Stimulated activated CD8-positive, alpha-beta memory T cell treated with anti-CD3 and anti-CD28 coated beads, Interleukin-15, amount 100 ng/mL, for 48 hours (primary cell): ENCODE measurements at places on chromosomes 16 and 17.

DNA sequence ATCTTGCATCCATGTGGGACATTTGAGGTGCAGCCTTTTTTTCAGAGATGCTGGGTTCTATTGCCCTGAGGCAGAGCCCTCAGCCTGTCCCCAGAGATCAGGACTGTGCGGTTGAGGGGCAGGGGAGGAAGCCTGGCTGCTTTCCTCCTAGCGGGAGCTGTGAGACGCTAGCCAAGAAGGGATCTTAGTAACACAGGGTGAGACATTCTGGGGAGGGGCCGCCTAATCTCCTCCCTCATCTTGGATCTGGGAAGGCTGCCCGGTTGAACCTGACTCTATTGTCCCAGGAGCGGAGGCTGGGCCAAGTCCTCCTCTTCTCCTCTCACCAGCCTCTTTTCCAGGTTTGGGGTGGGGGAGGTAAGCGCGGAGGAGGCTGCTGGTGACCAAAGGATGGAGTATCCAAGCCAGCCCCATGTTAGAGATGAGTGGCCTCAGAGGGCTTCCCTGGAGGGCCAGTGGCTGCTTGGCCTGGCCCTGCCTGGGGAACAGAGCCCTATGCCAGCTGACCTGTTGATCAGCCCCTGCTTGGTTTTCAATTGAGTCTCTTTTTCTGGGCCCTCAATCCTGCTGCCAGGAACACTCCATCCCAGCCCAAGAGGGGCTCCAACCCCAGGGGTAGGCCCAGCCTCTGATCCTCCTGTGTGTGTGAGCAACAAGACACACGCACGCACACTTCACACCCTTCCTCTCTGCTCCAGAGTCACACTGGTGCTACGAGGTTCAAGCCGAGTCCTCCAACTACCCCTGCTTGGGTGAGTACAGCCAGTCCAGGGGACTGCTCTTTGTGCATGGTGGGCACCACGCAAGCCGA is 5.0 kb downstream of the CA4 start:
- no peak for DNase-seq

DNA sequence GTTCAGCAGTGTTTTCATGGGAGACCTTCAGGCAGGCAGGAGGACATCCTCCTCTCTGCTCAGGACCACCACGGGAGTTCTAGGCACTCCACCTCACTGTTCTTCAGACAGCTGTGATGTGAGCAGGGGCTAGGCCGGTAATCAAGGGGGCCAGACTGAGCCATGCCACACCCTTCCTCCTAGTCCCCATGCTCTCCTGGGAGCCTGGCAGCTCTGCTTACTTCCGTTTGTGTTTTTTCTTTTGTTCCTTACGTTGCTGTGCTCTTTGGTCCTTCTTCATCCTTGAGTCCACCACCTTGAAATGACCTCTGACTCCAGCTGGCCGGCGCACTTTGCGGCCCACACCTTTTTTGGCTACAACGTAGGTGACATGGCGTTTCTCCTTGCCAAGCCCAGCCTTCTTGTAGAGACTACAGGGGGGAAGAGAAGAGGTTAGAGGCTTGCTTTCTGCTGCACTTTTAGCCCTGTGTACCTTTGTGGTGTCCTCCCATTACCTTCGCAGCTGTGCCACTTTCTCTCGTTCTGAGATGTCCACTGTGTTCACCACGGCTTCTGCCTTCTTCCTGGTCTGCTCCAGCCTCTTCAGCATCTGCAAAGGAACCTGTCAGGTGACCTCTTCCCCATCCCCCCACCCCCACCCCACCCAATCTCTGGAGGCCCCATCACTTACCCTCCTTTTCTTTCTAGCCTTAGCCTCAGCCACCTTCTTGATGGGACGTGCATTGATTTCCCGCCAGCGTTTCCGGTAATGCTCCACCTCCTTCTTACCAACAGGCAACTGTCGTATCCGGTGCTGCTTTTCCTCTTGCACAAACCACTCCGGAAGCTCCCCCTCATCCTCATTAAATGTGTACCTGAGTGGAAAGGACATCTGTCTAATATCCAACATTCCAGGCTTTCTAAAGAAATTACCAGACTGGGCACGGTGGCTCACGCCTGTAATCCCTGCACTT is 7.4 kb upstream of the PSMC5 start:
- no peak for DNase-seq

- peak; percentile 76 for DNase-seq
These were observed 23.1 kb downstream of the LAT start for GRCh38 chr16:29007730-29008593.

DNA sequence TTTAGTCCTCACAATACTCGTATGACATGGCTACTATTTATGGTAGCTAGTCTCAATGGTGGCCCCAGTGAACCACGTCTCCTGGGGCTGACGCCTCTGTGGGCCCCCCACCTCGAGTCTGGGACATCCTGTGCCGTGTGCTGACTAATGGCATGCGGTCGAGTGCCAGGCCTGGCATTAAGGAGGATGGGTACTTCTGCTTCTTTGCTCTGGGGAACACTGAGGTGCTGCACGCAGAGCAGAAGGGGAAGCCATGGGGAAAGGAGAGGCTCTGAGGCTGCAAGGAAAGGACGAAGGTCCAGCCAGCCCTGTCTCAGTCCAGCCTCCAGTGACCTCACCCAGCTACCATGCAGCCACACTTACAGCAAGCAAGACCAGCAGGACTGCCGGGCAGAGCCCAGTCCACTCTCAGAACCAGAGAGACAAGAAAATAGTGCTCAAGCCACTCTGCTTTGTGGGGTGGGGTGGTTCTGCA is 5.7 kb upstream of the MPRIP start:
- DNase-seq: no peak

DNA sequence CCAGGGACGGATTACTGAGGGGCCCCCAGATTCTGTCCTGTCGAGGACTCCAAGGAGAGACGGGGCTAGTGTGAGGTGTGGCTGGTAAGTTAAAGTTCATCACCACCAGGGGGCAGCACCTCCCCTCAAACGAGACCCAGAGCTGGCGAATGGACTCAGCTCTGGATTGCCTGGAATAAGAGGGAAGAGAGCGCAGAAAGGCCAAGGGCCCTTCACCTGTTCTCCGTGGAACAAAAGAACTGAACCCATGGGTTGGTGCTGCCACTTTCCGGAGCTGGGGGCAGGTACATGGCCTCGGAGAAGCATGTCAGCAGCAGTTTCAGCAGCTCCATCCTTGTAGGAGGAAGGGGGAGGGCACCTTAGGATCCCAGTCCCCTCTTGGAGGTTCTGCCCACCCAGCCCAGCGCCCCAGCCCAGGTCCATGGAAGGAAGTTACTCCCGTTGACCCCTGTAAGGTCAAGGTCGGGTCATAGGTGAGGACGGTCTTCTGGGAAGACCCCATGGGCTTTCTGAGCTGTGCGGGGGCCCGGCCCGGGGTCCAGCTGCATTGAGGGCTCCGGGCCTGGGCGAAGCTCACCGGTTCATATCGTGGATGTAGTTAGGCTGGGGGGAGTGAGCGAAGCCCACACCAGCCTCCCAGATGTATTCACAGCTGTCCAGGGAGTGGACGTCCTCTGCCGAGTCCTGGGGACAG is 10.8 kb downstream of the HID1 start:
- peak; percentile 58 for DNase-seq

DNA sequence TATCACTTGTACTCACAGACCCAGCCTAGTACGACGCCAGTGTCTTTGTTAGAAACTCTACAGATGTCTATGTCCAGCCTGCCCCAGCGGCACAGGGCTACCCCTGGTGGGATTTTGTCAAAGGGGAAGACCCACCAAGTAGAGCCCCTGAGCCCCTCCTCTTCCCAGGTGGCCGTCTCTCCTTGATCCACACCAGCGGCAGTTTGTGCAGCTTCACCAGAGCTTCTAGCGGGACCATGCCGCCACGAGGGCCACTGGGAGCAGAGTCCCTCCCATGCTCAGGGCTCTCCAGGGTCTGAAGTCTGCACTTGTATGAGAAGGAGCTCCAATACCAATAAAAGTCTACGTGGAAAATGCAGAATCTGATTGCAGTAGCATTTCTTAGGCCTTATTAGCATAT is 157.1 kb downstream of the RPTOR start:
- no peak for DNase-seq

- DNase-seq: no peak
These were observed 151.2 kb downstream of the ZNF423 start for GRCh38 chr16:49704586-49705155.

DNA sequence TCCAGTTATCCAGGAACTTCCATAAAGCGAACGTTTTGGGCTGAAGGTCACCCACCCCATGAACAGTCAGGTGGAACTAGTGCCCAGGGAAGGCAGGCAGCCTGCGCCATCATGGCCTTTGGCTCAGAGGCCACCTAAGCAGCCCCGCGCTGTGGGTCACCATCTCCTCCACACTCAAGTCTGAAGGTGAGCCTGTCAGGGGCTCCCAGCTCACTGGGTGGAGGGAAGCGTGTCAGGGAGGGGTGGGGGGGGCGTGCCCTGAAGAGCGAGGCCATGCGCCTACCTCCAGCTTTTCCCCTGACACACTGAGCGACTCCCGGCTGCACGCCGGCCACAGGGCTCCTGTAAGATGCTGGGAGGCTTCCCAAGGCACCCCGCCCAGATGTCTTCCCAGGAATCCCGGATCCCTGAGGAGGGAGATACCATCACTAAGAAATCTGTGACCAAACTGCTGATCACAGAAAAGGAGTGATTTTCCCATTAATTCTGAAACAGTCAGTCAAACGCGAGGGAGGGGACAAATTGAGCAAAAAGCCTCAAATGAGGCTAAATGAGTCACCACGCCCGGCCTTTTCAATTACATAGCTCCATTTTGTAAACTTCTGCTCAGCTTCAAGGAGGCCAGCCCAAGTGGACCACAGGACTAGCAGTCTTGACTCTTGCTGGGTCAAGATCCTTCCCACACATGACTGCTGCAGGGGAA is 26.5 kb upstream of the SLC25A19 start:
- DNase-seq: peak; percentile 15

GRCh38 chr17:73474370-73474988 is 162.7 kb upstream of the CDC42EP4 start:
- DNase-seq: no peak

DNA sequence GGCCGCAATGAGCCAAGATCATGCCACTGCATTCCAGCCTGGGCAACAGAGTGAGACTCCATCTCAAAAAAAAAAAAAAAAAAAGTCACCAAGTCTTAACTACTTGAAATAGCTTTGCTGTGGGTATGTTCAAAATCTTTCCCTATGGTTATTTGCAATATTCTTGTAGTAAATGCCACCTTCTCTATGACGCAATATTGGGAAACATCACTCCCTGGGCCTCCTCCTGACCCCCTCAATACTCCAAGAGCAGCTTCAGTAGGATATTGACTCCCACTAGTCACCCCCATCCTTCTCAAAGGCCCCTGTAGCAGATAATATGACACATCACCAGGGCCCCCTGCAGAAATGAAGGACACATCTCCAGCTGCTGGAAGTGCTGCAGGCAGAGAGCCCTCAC is 137.8 kb downstream of the AIPL1 start:
- DNase-seq: no peak

- DNase-seq: peak; percentile 44
These were observed 26.9 kb downstream of the CD300A start for GRCh38 chr17:74493331-74493833.

DNA sequence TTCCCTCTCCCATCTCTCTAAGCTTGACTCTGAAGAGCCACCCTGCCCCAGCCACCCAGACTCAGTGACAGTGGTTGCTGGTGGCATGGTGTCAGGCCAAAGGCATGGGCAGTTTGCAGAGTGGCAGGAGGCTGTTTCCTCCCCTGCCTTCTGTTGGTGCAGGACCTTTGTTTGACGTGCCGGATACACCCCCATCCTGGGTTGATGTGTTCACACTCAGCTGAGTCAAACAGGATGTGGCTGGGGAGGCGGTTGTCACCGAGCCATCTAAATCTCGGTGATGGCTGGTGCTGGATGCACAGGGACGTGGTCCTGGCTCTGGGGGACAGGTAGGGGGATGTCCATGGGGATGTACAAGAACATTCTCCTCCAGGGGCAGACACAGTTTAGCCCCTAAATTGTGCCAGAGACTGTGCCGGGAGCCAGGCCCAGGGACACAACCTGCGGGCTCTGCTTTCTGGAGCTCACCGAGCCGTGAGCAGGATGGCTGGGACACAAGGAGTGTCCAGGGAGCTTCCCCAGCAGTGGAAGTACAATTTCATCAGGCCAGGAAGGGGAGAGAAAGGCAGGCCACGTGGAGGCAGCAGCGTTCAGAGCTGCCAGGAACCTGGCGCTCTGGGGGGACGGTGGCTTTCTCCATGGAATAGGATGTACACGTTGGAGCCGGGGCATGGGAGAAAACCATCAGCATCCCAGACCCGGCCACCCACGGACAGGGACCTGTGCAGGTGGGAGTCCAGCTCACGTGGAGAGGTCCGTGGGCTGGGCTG is 264.2 kb downstream of the SEC14L1 start:
- DNase-seq: peak; percentile 70

GRCh38 chr17:8658810-8659209 is 28.3 kb upstream of the MYH10 start:
- DNase-seq: no peak

- DNase-seq: no peak
These were observed 29.2 kb downstream of the ATPAF2 start for GRCh38 chr17:18009609-18010420.

GRCh38 chr16:55326261-55327092 is 2.5 kb downstream of the IRX6 start:
- no peak for DNase-seq

GRCh38 chr16:78930561-78930960 is 670.0 kb downstream of the MAF start:
- DNase-seq: no peak

GRCh38 chr17:38693700-38694329 is 11.3 kb upstream of the MLLT6 start:
- no peak for DNase-seq

- DNase-seq: peak; percentile 86
These were observed 4.9 kb downstream of the MAP3K14 start for GRCh38 chr17:45311760-45312476.

DNA sequence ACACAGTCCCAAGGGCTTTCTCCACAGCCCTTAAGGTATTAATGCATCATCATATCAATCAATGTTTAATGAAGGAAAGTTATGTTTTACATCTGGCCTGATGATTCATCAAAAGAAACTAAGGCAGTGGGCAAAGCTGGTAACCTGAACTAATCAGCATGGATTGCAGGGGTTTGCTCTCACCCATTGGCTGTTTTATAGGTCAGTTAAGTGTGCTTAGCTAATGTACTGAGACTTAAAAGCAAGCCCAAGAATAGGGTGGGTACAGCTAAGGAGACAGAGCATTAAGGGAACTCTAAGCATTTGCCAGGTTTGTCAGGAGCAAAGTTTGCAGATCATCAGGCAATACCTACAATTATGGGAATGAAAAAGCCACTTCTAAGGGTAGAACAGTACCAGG is 1247.6 kb downstream of the CDH8 start:
- DNase-seq: no peak

GRCh38 chr17:13337864-13338371 is 263.8 kb downstream of the HS3ST3A1 start:
- no peak for DNase-seq

- no peak for DNase-seq
These were observed 27.4 kb downstream of the WIPI1 start for GRCh38 chr17:68429881-68430280.
